ENCODE measurements at places on chromosomes 16 and 17.

DNA sequence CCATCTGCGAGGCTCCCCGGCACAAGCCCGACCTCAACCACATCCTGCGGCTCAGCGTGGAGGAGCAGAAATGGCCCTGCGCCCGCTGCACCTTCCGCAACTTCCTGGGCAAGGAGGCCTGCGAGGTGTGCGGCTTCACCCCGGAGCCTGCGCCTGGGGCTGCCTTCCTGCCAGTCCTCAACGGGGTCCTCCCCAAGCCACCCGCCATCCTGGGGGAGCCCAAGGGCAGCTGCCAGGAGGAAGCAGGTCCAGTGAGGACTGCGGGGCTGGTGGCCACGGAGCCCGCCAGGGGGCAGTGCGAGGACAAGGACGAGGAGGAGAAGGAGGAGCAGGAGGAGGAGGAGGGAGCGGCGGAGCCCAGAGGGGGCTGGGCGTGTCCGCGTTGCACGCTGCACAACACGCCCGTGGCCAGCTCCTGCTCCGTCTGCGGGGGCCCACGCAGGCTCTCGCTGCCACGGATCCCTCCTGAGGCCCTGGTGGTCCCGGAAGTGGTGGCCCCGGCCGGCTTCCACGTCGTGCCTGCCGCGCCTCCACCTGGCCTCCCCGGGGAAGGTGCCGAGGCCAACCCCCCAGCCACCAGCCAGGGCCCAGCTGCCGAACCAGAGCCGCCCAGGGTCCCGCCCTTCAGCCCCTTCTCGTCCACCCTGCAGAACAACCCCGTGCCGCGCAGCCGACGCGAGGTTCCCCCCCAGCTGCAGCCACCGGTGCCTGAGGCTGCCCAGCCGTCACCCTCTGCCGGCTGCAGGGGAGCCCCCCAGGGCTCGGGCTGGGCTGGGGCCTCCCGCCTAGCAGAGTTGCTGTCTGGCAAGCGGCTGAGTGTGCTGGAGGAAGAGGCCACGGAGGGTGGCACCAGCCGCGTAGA, 13.1 kb upstream of the PRR35 start:
- DNase-seq = peak; percentile 66

- no peak for DNase-seq
Observed at GRCh38 chr16:7209598-7209997, 123.0 kb upstream of the RBFOX1 start.

- DNase-seq = no peak
Observed at GRCh38 chr17:3798273-3799180, 2.5 kb downstream of the ITGAE start.

DNA sequence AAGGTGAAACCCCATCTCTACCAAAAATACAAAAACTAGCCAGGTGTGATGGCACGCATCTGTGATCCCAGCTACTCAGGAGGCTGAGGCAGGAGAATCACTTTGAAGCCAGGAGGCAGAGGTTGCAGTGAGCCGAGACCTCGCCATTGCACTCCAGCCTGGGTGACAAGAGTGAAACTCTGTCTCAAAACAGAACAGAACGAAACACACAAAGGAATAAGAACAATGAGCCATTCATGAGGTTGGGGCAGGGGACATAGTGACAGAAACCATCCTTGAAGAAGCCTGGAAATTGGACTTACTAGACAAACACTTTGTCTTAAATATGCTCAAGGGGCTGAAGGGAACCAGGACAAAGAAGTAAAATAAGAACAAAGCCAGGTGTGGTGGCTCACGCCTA, 39.4 kb downstream of the WDR45B start:
- DNase-seq = no peak

DNA sequence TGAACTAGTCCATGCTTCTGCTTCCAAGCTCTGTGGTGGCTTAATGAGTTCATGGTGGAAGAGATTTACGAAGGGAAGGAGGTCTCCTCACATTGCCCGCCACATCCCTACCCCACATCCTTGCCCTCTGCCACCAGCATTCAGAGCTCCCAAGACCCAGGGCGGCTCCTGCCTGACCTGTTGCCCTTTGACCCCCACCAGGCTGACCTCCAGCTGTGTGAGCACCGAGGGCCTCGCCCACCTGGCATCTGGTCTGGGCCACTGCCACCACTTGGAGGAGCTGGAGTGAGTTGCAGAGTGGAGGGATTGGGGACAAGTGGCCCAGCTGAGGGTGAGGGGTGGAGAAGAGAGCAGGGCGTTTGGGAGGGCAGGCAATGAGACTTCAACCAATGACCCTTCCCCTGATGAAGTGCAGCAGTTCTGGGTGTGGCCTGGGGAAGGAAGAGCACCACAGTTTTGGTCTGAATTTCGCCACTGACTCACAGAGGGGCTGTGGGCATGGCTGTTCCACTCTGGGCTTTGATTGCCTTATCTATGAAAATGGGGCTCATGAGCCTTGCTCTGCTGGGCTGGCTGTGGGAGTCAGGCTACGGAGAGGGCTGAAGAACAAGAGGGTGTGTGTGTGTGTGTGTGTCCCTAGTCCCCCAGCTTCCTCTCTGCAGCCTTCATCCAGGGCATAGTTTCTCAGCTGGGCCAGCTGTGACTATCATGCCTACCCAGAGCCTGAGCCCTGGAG, 22.6 kb upstream of the CPNE2 start:
- DNase-seq = peak; percentile 46

- DNase-seq = no peak
Observed at GRCh38 chr17:951325-952132, 28.0 kb downstream of the NXN start.

- DNase-seq = no peak
Observed at GRCh38 chr16:68434624-68435210, 13.6 kb downstream of the SMPD3 start.

DNA sequence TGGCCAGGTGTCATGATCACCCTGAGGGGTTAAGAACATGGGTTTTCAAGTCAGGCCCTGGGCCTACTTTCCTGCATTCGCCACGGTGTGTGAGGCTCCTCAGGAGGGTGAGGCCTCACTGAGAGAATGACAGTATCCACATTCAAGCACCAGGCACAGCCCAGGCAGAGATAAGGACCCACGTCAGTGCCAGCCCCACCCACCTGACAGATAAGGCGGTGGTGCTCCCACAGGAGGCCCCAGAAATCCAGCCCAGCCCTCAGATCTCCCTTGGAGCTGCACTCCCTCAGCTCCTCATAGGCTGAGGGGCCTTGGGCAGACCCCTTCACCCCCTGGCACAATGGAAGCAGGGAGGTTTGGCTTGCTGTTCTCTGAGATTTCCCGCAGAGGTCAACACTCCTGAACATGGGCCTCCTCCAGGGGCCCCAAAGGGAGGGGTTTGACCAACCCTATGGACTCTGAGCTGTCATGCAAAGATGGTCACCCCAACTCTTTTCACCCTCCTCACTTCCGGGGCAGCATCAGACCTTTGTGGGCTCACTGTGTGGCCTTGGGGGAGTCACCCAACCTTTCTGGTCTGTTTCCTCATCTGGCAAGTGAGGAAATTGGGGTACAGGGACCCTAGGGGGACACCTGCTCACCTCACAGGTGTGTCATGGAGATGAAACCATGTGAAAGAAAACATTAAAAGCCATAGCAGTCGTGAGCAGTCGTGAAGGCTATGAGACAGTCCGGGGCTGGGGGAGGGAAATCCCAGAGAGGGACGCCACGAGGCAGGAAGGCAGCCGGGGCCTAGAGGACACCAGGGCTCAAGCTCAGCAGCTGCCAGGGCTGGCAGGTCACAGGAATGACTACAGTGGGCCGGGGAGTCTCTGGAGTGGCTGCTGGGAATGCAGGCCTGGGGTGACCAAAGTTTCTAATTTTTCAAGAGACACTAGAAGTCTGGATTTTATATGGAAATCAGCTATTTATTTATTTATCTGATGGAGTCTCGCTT, 15.4 kb downstream of the PLLP start:
- peak; percentile 93 for DNase-seq

- peak; percentile 79 for DNase-seq
Observed at GRCh38 chr16:29820271-29820701, at the start of gene MVP. Gene MVP (plus strand): TSS chr16:29820462. CDS start chr16:29830550, 10,088 bp downstream.

DNA sequence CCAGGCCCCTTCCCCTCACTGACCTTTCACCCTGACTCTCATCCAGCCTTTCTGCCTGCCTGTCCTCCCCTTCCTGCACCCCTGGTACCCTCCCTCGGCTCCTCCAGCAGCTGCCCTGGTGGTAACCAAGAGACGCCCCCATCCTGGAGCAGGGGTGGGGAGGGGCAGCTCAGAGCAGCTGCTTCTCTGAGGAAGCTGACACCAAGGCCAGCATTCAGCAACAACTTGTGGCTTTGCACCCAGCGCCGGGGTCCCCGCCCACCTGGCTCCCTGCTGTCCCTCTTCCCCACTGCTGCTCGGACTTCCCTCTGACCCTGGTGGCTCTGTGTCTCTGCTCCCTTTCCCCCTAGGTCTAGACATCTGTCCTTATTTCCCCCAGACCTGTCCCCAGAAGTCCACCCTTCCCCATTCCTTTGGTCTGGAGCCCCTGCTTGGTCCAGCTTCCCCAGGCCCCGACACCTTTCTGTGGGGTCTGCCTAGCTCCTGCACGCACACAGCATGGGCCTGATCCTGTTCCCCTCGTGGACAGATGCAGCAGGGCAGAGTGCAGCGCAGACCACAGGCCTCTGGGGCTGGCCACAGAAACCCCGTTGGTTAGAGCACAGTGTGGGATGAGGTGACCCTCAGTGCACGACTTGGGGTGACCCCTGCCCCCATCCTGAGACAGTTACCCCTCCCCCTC, 1.2 kb upstream of the ATP2A1 start:
- DNase-seq = no peak

- no peak for DNase-seq
Observed at GRCh38 chr17:33676444-33676843, 383.3 kb upstream of the ASIC2 start.

GRCh38 chr17:2571523-2572303, 21.7 kb upstream of the PAFAH1B1 start:
- DNase-seq = no peak

GRCh38 chr16:89192956-89193575, 7.3 kb downstream of the SLC22A31 start:
- DNase-seq = peak; percentile 65

- DNase-seq = no peak
Observed at GRCh38 chr16:10178526-10178925, 3.7 kb downstream of the GRIN2A start.

GRCh38 chr16:64629622-64630021, 492.2 kb downstream of the CDH11 start:
- DNase-seq = no peak

GRCh38 chr17:82242698-82242976, 13.8 kb downstream of the SLC16A3 start:
- no peak for DNase-seq

DNA sequence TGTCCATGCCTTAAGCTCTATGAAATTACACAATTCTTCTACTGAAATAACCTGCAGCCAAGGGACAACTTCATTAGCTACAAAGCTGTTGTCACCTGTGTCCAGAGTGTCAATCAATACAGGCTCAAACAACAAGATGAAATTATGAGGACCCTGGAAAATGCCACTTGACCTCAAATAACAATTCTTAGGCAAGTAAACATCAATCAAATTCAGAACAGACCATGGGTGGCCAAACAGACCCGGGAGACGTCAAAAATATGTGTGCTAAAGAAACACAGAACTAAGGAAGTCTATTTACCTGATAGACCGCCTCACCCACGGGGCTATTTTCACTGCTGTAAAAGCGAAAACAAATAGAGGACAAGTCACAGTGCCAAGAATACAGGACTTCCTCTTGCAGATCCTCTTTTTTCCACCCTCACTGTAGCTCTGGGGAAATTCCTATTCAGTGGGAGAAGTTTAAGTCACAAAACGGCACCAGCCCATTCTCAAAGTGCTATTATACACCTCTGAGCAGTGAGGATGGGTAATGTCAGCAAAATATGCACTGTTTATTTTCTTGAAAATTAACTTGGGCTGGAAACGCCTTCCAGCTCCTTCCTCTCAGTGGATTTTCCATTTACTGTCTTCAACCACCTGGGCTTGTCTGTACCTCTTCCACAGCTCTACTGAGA, 2.7 kb downstream of the LITAF start:
- DNase-seq = no peak

DNA sequence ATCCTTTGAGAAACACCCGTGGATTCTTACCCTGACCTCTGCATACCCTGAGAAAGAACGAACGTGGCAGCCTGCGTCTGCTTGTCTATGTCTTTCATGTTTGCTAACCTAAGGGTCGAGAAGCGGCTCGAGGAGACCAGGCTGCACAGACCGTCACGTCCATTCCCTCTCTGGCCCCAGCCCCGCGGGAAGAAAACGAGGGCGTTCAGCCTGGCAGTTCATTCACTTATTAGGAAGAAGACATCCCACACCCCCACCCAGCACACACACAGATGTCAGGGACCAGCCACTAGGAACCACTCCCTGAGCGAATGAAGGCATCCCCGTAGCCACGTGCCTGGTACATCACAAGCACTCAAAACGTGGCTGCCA, 655 bp upstream of the MTHFSD start:
- no peak for DNase-seq

GRCh38 chr17:48139944-48140343, 32.4 kb downstream of the SNX11 start:
- peak; percentile 27 for DNase-seq

DNA sequence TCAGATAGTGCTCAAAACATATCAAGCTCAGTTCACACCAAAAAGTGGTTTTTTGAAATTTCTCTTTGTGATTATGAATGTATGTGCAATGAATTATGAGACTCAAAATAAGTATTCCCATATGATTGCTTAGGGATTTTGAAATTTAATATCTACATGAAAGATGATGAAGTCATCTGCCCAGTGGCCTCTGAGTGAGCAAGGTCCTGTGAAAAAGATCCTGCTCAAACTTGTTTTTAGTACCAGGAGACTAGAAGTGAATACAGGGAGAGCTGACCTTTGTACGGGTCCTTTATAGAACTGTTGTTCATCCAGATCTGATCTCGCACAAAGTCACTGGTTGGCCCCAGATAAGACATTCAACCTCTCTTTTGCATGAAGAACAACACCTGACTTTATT, 151.9 kb upstream of the MAF start:
- no peak for DNase-seq

- DNase-seq = peak; percentile 48
Observed at GRCh38 chr16:58515871-58516767, 802 bp downstream of the SETD6 start.

- peak; percentile 84 for DNase-seq
Observed at GRCh38 chr17:46192439-46193150, 634 bp downstream of the KANSL1 start.

All from hematopoietic multipotent progenitor cell treated with erythropoietin and hydrocortisone succinate and interleukin-3 and kit ligand, for 6 days (in vitro differentiated cells).